ENCODE measurements at places on chromosomes 1 and 21.

DNA sequence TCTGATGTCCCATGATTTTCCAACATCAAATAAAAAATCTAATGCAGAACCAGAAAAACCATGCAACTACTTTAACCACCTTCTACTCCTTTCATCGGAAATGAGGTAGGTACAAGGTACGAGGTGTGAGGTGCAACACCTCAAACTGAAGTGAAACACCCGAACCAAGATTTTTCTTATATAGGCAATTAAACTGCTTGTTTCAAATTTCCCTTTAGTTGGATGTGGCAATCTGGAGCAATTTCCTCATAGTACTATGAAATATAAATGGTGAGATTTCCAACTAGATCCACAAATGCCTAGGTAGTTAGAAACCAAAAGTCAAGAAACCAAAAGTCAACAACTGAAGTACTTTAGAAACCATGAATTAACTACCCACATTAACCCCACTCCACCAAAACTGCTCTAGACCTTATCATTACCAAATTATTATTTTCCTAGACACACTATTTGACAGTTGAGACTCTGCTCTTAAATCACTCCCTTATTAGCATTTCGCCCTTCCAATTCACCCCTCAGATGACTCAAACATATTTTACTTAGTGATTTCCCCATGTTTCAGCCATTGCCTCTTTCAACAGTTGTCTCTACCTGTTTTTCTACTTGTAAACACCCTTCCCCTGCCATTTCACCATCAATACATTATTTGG lies 37.8 kb downstream of the FUBP1 start:
- no peak for DNase-seq

DNA sequence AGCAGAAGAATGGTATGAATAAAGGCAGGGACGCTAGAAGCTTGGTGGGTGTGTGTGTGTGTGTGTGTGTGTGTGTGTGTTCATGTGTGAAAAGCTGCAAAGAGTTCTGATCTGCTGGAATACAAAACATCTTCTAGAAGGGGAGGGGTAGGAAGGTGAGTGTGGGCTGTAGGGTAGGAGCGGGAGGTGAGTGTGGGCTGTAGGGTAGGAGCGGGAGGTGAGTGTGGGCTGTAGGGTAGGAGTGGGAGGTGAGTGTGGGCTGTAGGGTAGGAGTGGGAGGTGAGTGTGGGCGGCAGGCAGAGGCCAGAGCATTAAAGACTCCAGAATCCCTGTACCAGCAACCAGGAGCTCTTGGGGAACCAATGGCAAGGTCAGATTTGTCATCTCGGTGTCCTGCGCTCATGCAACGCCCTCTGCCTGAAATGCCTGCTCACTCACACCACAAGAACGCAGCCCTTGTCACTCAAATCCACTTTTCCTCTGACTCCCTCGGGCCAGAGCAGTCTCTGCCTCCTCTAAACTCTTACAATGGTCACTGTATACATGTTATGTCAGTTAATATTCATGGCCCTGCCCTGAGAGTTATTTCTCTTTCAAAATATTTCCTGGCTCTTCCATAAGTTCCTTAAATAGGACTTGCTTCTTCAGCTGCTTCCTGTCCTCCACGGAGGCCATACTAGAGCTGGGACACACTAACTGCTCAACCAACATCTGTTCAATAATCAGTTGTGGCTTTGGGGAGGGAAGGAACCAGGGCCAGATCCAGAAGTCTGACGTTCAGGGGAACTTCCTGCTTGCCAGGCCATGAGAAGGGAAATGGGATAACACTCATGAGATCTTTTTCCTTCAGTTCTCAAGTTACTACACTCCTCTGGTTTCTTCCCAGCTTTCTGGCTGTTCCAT lies 53.6 kb upstream of the ZNF644 start:
- no peak for DNase-seq

- no peak for DNase-seq
Measured at GRCh38 chr1:61808968-61809367, 66.7 kb downstream of the PATJ start.

DNA sequence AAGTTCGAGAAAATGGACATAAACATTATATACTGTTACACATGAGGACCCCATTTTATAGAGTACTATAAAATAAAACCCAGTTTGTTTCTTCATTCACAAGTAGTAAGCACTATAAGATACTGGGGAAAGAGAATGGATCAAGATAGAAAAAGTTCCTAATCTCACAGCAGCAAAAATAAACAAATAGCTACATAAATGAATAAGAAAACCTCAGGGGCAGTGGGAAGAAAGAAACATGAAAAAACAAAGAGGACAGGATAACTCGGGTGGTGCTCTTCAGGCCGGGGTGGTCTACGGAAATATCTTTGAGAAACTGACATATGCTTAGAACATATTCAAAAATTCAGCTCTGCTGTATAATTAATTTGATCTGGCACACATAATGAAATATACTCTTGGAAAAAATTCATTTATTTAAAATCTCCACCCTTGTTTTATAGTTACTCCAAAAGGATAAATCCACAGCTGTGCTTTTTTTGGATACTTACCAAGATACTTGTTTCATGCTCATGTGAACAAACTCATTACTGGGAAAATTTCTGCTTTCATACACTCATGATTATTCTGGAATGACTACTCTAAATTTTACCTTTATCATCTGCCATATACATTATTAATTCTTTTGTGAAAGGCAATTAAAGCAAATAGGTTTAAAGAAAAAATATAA lies 20.0 kb downstream of the CEP170 start:
- DNase-seq, result no peak

- DNase-seq, result no peak
Measured at GRCh38 chr1:226772446-226773139, 33.5 kb upstream of the ITPKB start.

GRCh38 chr1:178796013-178796412 lies 71.0 kb downstream of the RALGPS2 start:
- DNase-seq, result no peak

- no peak for DNase-seq
Measured at GRCh38 chr1:7975212-7975865, 13.8 kb downstream of the PARK7 start.

- no peak for DNase-seq
Measured at GRCh38 chr1:246128494-246129069, 378.5 kb downstream of the SMYD3 start.

- DNase-seq, result no peak
Measured at GRCh38 chr1:8411803-8412182, 93.9 kb downstream of the SLC45A1 start.

GRCh38 chr1:44784094-44785028 lies 3.6 kb downstream of the BEST4 start:
- DNase-seq, result peak; percentile 80

DNA sequence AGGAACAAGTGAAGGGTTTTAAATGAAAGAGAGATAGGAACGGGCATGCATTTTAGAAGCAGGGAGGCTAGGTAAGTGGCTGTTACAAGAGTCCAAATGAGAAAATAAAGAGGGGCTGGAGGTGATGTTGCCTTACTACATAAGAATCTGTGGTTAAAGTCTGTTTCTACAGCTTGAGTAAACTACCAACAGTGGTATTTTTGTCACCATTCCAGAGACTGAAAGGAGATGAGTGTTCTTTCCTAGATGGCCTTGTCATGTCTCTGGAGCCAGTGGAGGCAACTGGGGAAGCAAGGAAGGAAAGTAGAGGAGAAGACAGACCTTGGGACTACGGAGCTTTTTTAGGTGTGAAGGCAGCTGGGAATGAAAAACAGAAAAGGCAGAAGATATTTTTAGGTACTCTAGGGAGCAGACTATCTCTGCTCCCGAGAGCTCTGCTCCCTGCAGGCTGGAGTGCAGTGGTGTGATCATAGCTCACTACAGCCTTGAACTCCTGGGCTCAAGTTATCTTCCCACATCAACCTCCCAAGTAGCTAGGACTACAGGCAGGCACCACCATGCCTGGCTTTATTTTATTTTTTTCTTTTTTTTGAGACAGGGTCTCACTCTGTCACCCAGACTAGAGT lies 12.2 kb downstream of the HDAC1 start:
- no peak for DNase-seq

DNA sequence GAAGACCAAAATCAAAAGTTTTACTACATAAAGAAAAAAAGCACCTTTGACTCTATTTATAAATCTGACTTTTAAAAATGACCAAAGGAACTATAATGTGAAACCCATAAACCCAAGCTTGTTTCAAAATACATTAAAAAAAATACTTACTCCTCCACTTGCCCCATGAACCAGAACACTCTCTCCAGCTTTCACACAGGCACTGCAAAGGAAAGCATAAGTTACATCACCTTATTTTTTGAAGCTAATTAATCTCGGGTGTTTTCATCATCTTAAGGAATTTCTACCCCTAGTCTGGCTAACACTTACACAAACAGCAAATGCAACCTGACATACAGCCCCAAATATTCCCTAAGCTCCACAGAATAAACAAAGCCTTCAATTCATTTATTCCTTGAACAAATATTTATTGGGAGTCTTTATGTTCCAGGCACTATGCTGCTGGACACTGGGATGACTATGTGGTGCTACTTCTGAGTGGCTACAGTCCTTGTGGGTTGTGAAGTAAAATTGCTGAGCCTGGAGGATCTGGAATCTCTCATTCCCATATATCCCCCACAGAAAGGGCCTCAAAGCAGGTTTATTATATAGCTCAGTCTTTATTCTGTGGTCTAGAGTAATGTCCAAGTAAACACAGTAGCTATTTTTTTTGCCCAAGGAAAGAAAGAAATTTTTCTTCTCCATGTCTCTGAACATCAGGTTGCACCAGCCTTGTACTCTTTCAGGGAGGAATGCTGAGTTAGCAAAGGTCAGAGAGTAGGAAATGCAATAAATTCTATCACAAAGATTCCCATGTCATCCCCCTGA lies 18.2 kb downstream of the CRYZ start:
- DNase-seq, result no peak

DNA sequence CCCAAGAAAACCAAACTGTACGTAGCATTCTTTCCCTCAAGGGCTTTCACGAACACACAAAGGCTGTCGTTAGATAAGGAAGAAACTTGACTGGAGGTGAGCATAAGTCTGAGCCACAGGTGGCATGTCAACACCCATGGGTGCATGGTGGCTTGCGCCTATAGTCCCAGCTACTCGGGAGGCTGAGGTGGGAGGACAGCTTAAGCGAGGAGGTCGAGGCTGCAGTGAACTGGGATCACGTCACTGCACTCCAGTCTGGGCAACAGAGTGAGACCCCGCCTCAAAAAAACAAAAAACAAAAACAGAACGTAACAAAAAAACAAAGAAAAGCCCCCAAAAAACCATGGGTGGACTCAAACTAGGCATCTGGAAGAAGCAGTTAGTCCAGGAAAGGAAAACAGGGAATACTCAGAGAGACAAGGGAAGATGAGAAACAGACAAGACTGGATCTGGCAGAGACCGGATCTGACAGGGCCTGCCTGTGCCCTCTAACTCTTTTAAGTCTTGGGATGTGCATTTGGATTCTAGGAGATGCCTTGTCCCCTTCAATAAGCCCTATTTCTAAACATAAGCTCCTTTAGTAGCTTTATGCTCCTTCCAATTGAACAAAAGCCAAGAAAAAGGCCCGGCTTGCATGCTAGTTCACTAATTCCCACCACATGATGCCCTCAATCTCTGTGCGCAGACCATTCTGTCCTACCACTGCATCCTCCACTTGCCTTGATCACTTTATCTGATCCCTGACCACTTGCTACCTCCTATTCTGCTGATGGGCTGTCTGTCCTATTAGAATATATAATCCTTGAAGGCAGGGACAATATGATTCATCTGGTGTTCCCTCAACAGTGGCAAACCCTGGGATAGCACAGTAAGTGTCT lies 73.8 kb downstream of the APP start:
- DNase-seq, result no peak

- DNase-seq, result no peak
Measured at GRCh38 chr1:203551550-203551949, 57.6 kb downstream of the OPTC start.

GRCh38 chr1:96882096-96882495 lies 160.5 kb downstream of the PTBP2 start:
- no peak for DNase-seq

GRCh38 chr1:1938613-1939295 lies 19.7 kb upstream of the TMEM52 start:
- DNase-seq, result peak; percentile 39

DNA sequence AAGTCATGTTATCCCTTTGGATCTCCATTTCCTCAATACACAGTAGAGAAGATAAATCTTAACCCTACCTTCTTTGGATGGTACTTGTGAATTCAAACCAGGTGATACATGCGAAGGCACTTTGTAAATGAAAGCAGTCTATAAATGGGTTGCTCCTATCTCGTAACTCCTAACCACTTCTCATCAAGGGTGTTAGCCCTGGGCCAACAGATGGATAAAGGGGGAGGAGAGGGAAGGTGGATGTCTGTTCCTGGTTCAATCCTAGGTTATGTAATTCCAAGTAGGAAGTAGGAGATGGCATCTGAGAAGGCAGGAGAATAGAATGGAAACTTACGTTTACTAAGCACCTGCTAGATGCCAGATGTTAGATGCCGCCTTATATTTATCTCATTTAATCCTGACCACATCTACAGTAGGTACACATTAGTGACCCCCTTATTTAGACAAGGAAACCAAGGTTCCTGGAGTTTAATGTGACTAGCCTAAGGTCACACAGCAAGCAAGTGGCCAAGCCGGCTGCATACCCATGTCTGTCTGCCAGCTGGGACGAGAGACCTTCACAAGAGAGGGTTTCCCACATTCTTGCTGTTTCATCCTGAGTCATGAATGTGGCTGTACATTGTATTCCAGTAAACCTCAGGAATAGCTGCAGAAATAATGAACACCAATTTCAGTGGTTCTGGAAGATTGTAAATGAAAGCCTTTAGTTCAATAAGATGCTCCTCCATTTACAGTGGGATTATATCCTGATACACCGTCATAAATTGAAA lies 47.7 kb downstream of the ELAVL4 start:
- DNase-seq, result no peak

GRCh38 chr21:42646076-42646825 lies 7.2 kb upstream of the PDE9A start:
- no peak for DNase-seq

DNA sequence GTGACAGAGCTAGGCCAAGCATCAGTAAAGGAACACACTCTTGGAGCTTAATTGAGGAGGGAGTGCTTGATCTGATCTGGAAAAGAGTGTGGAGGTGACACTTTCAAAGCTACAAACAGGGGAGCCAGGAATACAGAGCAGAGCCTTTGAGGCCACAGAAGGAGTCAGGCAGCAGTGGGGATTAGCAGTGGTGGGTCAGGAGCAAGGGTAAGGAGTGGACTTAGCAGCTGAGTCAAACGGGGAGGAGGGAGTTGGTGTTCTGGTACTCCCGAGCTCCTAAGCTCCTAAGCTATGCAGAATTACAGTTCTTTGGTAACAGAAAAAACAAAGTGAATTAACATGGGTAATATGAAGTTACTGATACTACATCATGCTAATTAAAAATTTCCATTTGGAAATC lies 14.5 kb downstream of the RAB4A start:
- DNase-seq, result no peak

DNA sequence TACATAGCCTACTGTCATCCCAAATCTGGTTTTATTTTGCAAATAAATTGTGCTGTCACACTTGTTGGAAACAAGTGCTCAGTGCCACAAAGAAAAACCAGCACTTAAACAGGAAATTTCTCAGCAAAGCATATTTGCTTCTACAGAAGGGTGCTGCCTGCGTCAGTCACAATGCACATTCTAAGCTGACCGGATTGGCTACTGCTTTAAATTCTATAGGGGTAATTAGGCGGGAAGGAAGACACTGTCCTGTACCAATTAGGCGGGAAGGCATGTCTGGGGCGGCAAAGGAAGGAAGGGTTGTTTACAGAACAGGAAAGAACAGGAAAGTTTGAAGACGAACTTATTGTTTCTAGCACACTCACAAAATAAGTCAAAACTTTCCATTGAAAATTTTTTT lies 2.8 kb downstream of the IFI16 start:
- DNase-seq, result no peak
